ENCODE measurements at places on chromosomes 7 and 10. TPM values are rescaled to one million over a fixed set of nuclear protein-coding genes. Genes with fewer than 3 reads are reported as not detected.

The PNLIPRP2 gene
- total RNA-seq, result not detected

The SPDYE2 gene
- total RNA-seq, result not detected

The TMEM139 gene
- total RNA-seq, result 6.9 TPM

The COL17A1 gene
- total RNA-seq, result 0.22 TPM

The ASAH2B gene
- 3.0 TPM for total RNA-seq
